ENCODE measurements at places on chromosomes 6 and 20.
A peak's percentile ranks its signal among the peaks of the same experiment; 100 is the strongest.

DNA sequence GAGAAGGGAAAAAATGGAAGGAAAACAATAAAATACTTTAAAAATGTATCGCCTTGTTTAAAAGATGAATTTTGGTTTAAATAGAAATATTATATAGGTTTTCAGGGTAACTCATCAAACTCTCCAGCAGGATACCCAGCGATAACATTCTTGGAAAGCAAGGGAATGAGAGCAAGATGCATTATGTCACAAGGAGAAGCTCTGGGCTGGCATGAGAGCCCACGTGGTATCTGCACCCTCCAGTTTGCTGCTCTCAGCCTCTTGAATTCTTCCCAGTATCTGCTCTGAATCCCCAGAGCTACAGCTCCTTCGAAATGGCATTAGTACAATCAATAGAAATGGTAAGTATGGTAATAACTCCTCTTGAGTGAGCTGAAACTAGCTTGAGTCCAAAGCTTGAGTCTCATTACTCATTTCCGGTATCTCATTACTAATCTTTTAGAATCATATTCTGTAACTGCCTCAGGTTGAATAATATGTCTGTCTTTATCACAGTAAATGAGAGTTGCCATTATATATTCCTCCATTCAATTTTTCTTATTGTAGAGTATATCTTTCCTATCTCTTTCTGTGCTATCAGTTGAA is 4.9 kb upstream of the TMEM242 start:
- no peak for DNase-seq

DNA sequence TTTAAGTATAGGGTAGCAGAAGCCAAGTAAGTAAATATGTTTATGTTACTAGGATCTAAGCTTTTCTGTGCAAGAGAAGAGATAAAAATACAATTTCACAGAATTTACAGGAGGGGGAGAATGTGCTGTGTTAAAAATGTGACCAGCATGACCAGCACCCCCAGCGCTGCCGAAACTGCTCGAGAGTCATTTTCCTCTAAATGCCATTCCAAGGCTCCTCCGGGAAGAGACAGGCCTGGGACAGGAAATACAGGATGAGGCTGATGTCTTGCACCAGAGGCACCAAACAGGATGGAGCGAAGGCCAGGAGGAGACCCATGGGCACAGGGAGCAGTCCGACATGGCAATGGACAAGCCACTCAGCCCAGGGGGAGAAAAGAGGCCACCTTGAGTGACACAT is 21.1 kb downstream of the TAF4 start:
- DNase-seq, result no peak

DNA sequence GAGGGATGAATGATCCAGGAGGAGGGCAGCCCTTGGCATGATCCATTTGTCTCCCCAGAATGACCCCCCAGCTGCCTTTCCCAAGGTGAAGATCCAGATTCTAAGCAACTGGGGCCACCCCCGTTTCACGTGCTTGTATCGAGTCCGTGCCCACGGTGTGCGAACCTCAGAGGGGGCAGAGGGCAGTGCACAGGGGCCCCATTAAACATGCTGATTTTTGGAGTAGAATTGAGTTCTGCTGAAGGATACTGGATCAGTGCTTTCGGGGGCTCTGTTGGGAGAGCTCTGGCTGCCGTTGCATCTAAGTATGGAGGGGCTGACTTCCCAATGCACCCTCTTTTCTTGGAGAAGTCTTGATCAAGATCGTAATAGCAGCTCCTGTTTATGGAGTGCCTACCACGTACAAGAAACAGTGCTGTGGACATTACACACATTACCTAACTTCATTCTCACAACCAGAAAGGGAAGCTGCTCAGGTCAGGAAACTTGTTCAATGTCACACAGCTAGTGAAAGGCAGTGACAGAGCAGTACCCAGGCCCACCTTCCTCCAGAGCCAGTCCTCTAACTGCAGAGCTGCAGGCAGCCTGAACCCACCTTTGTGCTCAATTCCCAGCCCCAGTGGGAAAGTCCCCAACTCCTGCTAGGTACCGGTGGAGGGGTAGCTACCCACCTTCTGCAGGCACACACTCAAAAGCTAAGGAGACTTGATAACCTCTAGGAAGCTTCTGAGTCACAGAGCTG is 5.4 kb downstream of the SPAG4 start:
- no peak for DNase-seq

DNA sequence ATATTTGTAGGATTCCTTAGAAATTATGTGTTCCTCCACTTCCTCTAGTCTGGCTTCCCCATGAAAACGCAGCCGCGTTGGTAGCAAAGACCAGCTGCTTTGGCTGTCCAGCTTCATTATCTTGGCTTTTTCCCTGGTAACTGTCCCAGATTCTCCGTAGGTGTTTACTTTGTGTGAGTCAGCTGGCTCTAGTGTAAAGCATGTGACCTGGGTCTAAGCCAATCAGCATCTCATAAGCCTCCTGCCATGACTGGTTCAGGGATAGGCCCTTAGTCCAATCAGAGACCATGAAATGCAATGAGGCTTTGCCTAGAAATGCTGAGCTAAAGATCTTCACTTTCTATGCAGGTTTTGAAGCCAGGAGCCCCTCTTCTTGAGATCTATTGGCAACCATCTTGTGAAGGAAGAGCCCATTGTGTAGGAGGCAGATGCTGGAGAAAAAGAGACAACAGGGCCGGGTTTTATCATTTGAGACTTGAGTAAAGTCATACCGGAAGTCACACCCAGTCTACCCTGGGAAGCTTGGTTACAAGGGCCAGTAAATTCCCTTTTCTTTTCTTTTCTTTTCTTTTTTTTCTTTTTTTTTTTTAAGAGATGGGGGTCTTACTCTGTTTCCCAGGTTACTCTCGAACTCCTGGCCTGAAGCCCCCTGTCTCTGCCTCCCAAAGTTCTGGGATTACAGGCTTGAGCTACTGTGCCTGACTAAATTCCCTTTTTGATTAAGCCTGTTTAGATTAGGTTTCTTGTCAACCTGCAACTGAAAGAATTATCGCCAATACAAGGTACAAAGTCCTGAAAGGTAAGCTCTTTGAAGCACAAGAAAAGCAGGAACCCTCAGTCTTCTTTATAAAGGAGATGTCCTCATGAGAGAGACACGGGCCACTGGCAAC is 256.5 kb upstream of the RREB1 start:
- DNase-seq, result peak; percentile 11

DNA sequence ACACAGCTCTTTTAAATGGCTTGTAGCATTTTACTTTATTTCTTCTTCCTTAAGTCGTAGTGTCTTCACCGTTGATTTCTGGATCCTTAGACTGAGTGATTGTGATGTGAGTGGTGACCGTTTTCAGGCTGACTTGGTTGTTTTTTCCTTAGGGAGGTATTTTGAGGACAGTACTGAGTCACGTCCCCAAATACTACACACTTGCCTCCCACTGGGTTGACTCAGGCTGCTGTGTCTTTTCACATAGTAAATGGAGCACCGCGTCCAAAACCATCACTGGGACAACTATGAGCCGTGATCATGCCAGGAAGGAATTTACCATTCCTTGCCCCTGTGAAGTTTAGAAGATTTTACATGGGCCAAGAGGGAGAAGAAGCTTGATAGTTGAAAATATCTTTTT is 174.1 kb downstream of the FARS2 start:
- DNase-seq, result peak; percentile 21

DNA sequence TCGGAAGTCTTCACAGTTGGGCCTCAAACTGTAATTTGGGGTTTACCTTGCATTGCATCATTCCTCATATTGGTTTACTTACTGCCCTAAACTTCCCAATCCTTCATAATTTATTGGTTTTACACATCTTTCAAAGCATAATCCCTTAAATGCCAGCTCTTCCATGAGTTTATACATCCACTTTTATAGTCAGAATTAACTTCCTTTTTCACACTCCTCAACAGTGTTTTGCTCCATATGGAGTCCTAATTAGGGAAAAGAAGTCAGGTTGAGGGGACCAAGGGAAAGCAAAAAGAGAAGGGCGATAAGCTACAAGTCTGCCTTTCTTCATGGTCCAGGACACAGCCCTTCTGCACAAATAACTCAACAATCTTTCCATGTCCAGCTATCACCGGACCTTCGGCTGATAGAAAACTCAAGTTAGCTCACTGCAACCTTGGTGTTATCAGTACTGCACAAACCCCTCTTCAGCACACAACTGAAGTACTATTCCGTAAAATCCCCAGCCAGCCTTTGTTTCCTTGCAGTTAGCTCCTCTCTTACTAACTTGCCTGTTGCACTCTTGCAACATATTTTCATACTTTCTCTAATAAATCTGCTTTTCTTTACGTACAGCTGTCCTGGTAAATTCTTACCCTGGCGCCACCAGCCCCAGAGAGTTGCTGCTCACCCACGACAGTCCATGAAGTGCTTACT is 2.0 kb downstream of the EEF1E1 start:
- no peak for DNase-seq

DNA sequence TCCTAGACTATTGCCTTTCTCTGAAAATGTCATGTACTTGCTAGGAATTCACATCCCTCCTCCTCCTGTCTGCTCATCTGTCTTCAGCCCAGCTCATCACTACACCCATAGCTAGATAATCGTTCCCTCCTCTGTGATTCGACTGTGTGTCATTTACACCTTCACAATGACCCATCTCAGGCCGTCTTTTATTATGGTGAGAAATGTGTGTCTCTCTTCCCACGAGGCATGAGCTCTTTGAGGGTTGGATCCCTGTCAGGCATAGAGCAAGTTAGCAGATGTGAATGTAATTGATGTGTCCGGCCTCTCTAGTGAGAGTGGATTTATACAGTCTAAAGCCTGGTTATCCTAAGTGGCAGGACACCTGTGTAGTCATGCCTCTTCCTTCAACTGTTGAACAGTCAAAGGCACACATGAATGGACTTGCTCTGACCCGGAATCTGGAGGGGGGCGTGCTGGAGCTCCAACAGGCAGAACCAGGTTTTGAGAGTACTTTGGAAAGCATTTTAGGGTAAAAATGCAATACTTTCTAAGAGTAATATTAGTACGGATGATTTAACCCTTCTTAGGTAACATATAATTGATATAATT is 182.1 kb downstream of the UTRN start:
- DNase-seq, result no peak

DNA sequence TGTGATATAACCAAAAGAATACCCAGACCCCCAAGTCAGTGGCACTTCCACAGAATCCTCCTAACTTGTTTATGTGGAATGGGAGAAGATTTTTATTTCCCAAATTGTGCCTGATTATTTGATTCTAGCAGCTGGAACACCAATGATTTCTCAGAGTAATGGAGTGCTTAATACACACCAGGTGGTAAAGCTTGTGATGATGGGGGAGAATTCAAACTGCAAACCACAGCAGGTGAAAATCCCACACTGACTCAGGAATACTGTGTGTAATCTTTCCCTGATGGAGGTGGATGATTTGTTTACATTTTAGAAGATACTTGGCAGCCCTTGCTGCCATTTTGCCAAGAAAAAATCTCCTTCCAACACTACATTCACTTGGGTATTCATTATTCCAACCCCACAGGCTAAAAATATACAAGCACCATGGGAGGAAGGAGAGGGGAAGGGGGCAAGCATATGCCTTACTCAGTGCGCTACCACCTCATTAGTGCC is 212.7 kb upstream of the PLN start:
- no peak for DNase-seq

GRCh38 chr6:6678185-6678671 is 89.7 kb downstream of the LY86 start:
- DNase-seq, result no peak

GRCh38 chr6:85574932-85575598 is 18.6 kb downstream of the SNX14 start:
- DNase-seq, result no peak

DNA sequence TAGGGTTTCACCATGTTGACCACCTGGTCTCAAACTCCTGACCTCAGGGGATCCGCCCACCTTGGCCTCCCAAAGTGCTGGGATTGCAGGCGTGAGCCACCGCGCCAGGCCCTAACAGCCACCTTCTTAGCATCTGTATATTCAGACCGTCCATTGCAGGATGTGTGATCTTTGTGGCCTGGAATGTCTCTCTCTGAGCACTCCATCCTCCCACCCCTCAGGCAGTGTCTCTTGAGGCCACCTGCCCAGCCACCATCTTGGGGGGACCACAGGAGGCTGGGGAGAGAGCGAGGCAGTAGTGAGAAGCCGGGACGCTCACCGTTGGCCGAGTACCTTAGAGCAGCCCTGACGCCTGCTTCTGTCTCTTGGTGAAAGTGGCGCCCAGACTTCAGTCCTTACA is 18.8 kb downstream of the DNAJC5 start:
- DNase-seq, result no peak

DNA sequence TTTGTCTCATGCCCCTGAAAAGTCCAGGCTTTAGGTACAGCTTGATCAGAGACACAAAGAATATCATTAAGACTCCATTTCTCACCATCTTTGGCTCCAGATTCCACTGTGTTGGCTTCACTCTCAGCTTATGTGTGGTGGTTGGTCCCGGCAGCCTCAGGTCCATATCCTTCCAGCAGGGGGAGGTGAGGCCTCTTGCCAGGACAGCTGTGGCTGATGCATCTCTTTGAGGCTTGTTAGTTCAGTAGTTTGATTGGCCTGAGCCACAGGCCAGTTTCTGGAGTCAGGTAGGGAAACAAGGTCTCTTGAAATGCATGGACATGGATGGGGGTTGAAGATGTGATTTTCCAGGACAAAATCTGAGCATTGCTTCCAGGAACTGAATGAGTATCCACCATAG is 62.4 kb downstream of the JAG1 start:
- no peak for DNase-seq

DNA sequence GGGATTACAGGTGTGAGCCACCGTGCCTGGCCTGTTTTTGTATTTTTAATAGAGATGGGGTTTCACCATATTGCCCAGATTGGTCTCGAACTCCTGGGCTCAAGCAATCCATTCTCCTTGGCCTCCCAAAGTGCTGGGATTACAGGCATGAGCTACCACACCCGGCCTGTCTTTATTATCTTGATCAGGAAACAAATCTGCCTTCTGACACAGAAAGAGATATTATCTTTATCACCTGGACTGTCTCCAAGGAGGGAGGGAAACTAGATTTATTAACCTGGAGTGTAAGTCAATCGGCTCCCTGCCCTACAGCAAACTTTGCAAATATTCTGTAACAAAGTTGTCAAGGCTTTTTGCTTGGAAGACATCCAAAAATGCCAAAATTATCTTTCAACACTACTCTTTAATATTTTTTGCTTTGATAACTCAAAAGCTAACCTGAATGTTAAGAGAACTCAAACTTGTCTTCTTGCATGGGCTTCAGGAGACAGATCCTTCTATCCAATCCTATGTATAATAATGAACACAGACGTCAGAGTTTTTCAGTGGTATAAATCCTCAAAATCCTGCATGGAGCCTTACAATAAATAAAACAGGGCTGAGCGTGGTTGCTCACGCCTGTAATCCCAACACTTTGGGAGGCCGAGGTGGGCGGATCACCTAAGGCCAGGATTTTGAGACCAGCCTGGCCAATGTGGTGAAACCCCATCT is 85.0 kb upstream of the LOC128125822 start:
- DNase-seq, result no peak

DNA sequence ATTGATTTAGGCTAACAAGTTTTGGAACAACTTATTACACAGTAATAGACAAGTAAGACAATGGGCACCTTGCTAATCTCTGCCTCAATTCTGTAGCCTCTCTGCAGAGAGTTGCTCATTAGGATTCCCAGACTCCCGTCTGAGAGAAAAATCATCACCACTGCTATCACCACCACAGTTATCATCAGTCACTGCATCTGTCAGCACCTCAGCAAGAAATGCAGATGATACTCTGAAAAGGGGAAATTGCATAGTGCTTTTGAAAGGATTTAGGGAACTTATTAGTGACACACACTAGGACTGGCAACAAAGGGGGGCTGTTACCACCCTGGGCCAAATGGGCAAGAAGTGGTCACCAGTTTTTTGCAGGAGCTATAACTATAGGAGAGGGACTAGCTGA is 39.9 kb downstream of the FOXA2 start:
- no peak for DNase-seq

GRCh38 chr6:89375427-89376267 is 23.1 kb upstream of the UBE2J1 start:
- no peak for DNase-seq
